ENCODE measurements at places on chromosomes 2 and 18. TPM values are rescaled to one million over a fixed set of nuclear protein-coding genes. Genes with fewer than 3 reads are reported as not detected.

EFEMP1 gene
- total RNA-seq, result 51.9 TPM

C2orf80 gene
- not detected for total RNA-seq

PSMA8 gene
- total RNA-seq, result not detected

COL3A1 gene
- under 0.01 TPM for total RNA-seq

FARP2 gene
- 29.7 TPM for total RNA-seq

LYPD6 gene
- 1.4 TPM for total RNA-seq

ANKRD53 gene
- total RNA-seq, result not detected

Measured in nasal cavity respiratory epithelium epithelial cell of viscerocranial mucosa (primary cell).